ENCODE measurements at places on chromosomes 6 and 20.

DNA sequence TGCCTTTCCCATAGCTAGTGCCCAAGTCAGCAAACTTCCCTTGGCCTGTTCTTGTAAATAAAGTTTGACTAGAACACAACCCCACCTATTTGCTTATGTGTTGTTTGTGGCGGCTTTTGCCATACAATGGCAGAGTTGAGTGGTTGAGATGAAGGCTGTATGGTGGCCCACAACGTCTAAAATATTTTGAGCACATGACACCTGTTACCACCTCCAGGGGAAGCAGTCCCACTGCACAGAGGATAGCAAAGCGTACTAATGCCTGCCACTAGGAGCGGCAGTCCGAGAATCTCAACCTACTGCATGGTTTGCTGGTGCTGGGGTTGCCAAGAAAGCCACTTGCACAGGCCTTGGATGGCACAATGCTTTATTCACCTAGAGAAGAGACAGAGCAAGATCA lies 58.6 kb downstream of the TGM2 start:
- DNase-seq = no peak

DNA sequence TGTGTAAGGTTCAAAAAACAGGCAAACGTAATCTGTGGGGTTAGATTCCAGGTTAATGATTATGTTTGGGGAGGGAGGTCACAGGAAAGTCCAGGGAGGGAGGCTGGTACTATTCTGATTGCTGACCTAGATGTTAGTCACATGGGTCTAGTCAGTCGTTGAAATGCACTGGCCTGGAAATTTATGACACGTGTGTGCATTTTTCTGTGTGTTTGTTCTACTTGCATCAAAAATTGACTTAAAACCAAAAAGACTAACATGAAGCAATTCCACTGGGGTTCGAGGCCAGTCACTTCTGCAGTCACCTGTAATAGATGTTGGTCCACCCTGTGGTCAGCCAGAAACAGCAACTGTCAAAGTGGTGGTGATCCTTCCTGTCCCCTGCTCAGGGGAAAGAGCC lies 104.2 kb upstream of the MLN start:
- DNase-seq = no peak

GRCh38 chr6:170043881-170044790 lies 246.7 kb downstream of the DLL1 start:
- DNase-seq = no peak

GRCh38 chr20:53276143-53276542 lies 304.0 kb downstream of the TSHZ2 start:
- DNase-seq = no peak

DNA sequence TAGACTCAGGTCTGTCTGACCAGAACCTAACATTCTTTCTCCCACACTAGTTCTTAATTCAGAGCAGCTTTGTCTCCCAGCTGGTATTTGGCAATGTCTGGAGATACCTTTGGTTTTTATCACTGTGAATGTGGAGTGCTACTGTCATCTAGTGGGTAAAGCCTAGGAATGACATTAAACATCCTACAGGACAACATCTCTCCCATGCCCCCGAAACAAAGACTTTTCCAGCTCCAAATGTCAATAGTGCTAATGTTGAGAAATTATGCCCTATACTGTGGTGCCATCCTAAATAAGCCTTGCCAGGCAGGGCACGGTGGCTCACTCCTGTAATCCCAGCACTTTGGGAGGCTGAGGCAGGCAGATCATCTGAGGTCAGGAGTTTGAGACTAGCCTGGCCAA lies 4.2 kb upstream of the TTPAL start:
- DNase-seq = no peak

GRCh38 chr6:111057074-111057752 lies 30.1 kb upstream of the SLC16A10 start:
- DNase-seq = no peak

All from activated effector memory CD4-positive, alpha-beta T cell treated with Interleukin-2 at 50 U/mL for 16 hours (primary cell).